Endothelial cell of umbilical vein (primary cell): ENCODE measurements at places on chromosomes 11 and 22.
A peak's percentile ranks its signal among the peaks of the same experiment; 100 is the strongest.

DNA sequence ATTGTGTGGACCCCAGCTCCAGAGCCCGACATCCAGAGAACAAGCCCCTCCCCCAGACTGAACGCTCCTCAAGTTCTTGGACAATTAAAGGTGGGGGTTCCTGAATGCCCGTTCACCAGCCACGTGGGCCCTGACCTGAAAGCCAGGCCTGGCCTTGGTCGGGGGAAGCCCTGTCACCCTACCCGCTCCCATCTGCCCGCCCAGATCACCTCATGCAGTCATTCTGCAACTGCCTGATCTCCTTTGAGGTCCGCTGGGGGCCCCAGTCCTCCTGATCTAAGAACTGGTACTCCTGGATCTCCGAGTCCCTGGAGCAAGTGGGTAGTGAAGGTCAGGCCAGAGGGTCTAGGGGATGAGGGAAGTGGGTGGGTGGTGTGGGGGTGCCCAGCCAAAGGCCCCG, 9.1 kb upstream of the NAALADL1 start:
- no peak for DNase-seq

GRCh38 chr22:24432059-24432853, 4.9 kb downstream of the ADORA2A start:
- DNase-seq, result no peak

DNA sequence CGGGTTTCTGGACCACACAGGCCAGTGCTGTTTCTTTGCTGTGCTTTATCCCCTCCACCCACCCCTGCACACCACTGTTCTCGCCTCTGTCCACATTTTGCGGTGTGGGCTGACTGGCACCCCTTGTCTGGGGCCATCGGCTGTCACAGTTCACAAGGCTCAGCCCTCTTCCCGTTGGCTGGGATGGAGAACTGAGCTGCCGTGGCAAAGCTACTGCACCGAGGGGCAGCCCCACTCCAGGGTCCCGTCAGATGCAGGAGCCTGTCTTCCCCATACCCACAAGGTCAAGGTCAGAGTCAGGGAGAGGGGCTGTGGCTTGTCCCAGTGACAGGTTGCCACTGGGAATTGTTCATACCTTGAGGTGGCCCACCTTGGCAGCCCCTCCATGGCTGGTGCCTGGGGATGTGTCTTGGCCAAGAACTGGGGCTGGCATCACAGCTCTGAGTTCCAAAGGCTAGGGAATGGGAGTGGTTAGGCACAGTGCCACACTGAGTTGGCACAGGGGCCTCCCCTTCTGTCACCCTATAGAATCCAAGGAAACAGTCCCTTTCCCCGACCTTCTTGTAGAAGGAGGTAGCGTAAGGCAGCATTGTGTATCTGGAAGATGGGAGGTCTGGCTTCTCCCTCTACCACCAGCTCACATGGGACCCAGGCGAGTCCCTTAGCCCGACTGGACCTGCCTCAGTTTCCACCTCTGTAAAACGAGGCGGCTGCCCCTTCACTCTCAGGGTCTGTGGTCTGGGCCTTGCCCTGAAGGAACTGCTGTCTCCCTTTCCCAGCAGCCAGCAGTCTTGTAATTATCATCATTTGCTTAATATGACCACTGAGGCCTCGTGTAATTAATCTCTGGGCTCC, 3.4 kb downstream of the GRK2 start:
- peak; percentile 24 for DNase-seq

GRCh38 chr22:46935506-46936377, 173.3 kb downstream of the TBC1D22A start:
- no peak for DNase-seq

DNA sequence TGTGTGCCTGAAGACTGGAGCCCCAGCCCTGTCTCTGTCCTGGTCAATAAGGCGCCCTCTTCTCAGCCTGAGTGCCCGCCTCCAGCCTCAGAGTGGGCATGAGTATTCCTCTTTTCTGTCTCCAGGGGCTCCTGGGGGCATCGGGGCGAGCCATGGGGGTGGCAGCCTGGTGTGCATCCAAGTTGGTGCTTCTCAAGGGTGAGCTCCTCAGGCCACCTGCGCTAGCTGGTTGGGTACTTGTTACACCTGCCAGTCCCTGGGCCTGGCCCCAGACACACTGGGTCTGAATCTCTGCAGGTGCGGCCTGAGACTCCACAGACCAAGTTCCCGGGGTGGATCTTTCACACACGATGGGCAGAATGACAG, 168.6 kb upstream of the B3GAT1 start:
- no peak for DNase-seq

DNA sequence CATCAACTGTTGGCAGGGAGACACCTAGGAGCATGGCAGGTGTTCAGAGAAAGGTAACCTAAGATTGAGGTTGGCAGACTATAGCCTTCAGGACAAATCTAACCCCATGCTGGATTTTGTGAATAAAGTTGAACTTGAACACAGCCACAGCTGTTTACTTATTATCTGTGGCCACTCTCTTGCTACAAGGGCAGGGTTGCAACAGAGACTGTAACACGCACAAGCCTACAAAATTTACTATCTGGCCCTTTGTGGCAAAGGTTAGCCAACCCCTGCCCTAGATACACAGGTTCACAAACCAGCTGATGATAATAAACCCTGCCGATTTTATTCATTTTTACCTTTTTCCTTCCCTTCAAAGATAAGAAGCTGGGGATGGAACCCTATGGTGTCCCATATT, 2.5 kb downstream of the THYN1 start:
- no peak for DNase-seq

DNA sequence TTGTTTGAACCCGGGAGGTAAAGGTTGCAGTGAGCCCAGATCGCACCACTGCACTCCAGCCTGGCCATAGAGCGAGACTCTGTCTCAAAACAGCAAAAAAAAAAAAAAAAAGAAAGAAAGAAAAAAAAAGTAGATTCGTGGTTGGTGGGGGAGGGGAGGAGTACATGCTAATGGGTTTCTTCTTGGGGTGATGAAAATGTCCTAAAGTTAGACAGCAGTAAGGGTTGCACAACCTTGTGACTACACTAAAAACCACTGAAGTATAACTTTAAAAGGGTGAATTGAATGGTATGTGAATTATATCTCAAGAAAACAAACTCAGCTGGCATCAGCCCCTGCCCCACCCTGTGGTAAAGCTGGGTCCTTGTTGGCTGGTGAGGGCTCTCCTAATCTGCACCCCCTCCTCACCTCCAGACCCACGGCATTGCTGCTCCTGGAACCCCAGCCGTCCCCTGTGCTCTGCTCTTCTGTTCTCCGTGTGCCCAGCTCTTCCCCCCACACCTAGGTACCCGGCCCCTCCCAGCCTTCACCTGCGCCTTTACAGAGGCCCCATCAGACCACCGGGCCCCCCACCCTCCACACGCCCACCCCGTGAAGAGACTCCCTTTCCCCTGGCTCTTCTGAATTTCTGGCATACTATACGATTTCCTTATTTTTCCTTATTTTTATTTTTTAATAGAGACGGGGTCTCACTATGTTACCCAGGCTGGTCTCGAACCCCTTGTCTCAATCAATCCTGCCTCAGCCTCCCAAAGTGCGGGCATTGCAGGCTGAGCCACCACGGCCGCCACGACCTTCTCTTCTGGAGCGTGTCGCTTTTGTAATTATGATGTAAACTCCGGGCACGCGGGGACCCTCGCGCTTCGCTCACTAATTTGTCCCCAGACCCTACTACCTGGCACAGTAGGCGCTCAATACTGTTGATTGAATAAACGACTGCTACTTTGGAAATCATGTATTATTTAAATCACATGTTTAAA, 924 bp upstream of the FADD start:
- no peak for DNase-seq

- no peak for DNase-seq
Observed at GRCh38 chr11:26676641-26677040, 45.2 kb downstream of the SLC5A12 start.

DNA sequence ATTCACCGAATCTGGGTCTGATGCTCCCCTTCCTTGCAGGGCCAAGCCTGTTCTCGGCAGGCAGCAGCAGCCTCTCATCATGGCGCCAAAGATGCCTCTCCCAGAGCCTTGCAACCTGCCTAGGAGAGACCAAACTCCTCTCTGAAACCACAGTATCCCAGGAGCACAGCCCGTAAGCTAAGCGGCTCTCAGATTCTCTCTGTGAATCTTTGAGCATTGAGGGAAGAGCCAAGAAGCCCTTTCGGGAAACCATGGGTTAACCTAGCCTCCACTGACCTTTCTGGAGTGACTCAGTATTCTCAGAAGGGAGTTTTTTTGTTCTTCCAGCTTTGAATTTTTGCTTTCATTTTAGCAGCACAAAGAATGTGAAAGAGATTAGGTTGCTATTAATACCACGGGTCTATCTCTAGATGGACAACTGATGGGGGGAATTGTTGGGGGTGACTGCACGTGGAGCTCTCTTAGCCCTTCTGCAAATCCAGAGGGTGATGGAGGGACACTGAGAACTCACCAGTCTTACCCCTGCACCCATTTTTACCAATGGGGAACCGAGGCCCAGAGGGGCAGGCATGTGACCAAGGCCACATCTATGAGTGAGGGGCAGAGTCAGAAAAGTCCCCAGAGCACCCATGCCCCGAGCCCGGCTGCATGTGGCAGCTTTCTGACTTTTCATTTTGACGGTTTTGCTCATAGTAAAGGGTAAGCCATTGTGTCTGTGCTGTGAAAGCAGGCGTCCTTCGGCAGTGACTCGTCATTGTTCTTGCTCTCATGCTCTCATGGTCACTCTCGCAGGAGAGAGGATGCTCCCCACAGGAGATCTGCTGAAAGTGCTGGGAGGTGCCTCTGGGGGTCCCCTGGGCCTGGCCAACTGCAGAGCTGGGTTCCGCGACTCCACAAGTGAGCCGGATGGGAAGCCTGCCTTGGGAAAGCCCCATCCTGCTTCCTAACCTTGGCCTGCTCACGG, 36.0 kb downstream of the IRAG1 start:
- DNase-seq, result peak; percentile 54

DNA sequence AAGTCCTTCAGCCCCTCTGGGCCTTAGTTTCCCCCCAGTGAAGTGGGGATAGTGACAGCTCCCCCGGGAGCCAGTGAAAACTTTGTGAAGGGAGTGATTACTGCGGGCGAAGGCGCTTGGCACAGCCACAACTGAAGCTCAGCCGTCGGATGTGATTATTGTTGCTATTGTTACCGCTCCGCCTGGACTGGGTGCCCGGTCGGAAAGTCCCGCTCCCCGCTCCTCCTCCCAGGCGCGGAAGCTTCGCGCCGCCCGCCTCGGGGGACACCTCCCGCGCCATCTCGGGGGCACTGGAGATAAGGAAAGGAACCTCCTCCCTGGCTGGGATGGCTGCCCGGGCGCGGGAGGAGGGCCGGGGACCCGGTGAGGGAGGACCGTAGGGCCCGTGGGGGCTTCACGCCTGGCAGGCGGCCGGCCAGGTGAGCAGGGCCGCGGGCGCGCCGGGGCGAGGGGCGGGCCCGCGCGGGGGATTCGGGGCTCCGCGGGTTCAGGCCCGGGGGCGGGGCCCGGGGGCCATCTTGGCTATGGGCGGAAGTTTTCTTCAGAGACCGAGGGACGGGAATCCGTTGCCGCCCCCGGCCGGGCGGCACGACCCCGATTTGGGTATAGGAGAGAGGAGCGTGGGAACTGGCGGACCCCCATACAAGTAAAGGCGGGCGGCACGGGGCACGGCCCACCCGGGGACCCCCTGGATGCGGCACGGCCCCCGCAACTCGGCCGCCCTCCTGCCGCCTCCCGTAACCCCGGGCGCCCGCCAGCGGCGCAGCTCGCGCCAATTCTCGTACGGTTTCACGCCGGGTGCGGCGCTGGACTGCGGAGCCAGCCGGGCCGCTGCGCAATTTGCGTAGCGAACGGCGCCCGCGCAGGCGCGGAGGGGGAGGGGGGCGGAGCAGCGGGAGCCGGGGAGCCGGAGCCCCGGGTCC, at the start of gene GPR137:
GPR137 (plus strand) TSS at position 887 of the 923 bp plus-strand sequence. CDS start 677 bp downstream, outside the sequence.
- DNase-seq, result peak; percentile 79

DNA sequence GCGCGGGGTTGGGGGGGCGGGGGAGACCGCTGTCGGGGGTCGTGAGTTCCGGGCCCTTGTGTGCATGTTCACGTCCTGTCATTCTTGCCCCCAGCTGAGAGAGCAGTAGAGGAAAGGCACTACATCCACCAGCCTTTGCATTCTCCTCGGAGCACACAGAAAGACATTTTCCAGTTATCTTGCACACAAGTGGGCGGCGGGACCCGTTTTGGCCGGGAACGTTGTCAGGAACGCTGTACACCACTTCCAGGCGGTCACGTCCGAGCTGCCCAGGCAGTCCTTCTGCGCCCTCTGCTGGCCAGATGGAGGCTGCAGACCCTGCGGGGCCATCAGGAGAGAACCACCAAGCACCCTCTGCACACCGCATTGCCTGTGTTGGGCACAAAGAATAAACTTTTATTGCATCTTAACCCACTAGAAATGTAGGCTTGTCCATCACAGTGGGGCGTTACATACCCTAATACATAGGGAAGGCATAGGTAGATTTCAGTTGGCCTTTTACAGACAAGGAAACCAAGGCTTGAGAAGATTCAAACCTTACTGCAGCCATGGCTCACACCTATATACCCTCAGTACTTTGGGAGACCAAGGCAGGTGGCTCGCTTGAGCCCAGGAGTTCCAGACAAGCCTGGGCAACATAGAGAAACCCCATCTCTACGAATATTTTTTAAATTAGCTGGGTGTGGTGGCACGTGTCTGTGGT, 2.8 kb upstream of the CDKN1C start:
- DNase-seq, result peak; percentile 73

DNA sequence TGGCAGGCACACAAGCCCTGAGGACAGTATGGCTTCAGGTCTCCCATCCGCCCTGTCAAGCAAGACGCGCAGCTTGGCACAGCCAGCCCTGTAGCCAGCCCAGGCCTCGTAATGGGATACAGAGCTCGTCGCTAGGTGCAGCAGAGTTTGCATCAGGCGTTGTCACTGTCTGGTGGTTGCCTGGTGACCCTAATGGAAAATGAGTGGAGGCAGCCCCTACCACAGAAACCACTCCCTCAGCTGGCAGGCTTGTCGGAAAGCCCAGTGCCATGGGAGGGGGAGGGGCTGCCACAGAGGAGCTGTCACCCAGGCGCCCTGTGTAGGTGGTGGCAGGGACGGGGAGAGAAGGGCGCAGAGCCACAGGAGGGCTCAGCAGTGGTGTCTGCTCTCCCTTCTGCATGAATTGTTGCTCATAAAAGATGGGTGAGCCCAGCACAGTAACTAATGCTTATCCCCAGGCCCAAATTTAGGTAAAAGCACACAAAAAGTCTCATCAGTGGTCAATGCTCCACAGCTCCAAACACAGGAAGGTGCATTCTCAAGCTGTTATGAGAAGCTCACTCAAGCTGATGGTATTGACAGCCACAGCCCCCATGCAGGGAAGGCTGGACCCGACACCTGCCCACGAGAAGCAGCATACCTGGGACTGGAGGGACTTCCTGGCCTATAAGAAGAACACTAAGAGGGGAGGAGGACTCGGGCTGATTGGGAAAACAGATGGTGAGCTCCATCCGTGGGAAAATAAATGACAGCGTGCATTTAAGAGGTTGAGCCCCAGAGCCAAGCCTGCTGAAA, 164.6 kb downstream of the ETS1 start:
- no peak for DNase-seq

GRCh38 chr11:76990628-76991027, 43.6 kb upstream of the B3GNT6 start:
- no peak for DNase-seq

DNA sequence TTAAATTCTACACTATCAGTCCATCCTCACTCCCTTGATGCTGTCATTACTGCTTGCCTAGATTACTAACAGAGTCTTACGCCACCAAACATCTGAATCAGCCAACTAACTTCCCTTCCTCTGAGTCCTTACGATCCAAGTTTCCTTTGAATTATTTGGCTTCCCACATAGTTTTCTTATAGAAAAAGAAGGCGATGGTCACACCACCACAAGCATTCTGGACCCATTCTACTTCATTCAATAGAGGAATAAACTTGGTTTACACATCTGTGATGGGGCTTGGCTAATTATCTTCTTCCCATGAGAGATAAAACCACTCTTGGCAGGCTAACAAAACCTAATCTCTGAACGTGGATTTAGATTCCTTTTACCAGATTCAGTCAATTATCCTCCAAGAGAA, 35.0 kb downstream of the INTS4 start:
- DNase-seq, result peak; percentile 49

GRCh38 chr22:23183061-23183698, 2.9 kb downstream of the BCR start:
- DNase-seq, result peak; percentile 79
